Left forelimb (tissue), 1 donor: ENCODE measurements at places on chromosomes 16 and 17.

DNA sequence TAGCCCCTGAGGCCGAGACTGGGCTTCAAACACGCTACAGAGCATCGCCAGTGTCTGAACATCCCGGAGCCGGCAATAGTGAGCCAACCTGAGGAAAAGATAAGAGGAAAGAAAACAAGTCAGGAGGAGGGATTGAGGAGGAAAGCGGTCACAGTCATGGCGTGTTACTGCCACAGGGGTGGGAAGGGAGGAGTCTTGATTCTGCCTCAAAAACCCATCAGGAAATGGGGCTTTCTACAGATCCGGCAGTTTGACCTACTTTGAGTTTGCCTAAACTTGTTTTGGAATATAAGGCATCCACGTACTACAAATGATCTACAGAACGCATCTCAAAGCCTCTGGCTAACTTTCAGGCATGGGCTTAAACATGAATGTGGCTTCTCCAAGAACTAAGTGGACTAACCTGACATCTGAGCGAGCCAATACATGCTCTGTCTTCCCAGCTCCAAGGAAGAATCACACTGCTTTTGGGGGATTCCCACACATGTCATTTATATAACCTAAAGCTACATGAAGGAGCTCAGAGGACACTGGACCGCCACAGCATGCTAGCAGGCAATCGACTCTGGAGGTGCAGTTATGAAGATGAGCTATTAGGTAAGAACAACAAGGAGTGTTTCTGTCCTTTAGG is 96.6 kb downstream of the WDR59 start:
- no peak for DNase-seq

GRCh38 chr16:67108931-67109406 is 772 bp upstream of the PHAF1 start:
- DNase-seq = no peak

- no peak for DNase-seq
Measured at GRCh38 chr17:74752415-74752814, 4.0 kb downstream of the NHERF1 start.

DNA sequence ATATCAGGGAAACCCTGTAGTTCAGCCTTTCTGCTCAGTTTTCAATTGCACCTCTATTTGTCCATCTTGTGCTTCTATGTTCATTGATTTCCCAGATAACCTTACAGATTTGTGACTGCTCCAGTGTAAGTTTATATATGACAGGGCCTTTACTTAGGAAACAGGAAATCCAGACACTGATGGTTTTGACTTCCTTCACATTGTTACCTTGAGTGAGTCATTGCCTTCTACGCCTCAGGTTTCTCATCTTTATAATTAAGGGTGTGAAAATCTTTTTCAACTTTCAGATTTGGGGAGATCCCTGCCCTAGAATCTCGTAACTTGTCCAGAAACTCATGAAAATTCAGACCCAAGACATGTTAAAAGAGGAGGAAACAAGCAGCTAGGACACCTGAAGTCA is 342.4 kb upstream of the TBX2 start:
- no peak for DNase-seq

DNA sequence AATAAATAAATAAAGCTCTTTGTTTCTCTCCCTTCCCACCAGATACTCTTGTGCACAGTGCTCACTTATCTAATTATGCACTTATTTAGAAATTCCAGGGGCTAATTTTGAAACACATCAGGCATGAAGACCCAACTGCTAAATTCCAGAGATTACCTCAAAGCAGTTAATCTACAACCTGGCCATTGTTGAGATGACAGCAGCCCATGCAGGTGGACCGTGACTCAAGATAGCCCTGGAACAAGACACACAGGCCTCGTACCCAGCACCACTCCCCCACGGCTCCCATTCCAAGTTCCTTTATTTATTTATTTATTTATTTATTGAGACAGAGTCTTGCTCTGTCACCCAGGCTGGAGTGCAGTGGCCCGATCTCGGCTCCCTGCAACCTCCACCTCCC is 60.1 kb upstream of the NPEPPS start:
- no peak for DNase-seq

- DNase-seq = no peak
Measured at GRCh38 chr17:71801301-71801700, 319.5 kb upstream of the SOX9 start.

DNA sequence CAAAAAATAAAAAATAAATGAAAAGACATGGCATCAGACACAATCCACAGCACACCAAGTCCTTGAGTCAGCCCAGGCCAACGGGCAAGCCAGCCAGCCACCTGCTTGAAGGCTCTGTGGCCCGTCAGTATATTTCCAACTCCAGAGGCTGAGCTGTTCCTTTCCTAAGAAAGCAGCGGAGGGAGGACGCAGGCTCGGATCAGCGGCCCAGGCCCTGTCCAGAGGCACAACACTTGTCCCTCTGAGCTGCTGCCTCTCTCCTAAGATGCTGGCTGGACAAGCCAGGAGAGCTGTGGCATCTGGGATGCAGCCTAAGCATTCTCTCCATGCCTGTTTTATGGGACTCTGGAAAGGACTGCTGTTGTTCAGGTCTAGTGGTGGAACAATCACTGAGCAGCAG is 14.8 kb upstream of the NLRC3 start:
- no peak for DNase-seq

GRCh38 chr16:4321286-4322120 is 5.6 kb downstream of the GLIS2 start:
- DNase-seq = no peak

GRCh38 chr17:44219616-44220212 is at the start of gene UBTF:
TSS of gene UBTF (minus strand) at chr17:44219675. CDS start at chr17:44218229, 1,446 bp downstream.
- peak; percentile 90 for DNase-seq

- DNase-seq = no peak
Measured at GRCh38 chr16:48395375-48395774, 10.2 kb upstream of the SIAH1 start.

GRCh38 chr17:37239690-37240334 is 136.0 kb upstream of the C17orf78 start:
- DNase-seq = no peak

DNA sequence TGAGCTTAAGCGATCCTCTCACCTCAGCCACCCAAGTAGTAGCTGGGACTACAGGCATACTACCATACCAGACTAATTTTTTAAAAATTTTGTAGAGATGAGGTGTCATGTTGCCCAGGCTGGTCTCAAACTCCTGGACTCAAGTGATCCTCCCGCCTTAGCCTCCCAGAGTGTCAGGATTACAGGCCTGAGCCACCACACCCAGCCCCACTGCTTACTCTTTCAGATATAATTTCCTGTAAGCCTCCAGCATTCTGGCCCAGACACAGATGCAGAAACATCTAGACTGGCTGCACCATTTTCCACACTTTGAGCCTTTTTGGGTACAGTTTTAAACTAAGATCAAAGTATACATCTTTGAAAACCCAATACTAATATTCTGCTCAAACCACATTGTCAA is 8.4 kb upstream of the WSB1 start:
- DNase-seq = no peak

- no peak for DNase-seq
Measured at GRCh38 chr16:89070590-89070989, 23.1 kb upstream of the ACSF3 start.

- no peak for DNase-seq
Measured at GRCh38 chr17:64327201-64327930, 63.3 kb downstream of the PECAM1 start.

- DNase-seq = no peak
Measured at GRCh38 chr17:57930239-57930638, 25.0 kb downstream of the CUEDC1 start.

- DNase-seq = peak; percentile 96
Measured at GRCh38 chr16:30407102-30407803, at the start of gene ZNF771. TSS of gene ZNF771 (plus strand) at chr16:30407606. CDS start at chr16:30408054, 448 bp downstream.

- no peak for DNase-seq
Measured at GRCh38 chr17:61065263-61065773, 334.3 kb upstream of the TBX2 start.

DNA sequence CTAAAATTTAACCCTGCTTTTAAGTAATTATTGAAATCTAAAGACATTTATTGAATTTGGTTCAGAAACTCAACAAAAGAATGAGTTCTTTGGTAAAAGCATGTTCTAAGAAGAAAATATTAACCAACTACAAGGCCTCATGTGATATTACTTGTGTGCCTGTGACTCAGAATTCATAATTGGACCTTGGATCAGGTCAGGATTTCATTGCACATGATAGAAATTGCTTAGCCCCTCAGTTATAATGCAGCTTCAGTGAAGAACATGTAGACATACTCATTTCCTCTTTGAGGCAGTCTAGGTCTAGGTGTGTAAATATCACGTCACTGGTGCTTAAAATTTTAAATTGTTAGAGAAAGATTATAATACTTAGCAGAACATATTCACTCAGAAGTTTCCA is 410.0 kb upstream of the SOX9 start:
- DNase-seq = no peak

DNA sequence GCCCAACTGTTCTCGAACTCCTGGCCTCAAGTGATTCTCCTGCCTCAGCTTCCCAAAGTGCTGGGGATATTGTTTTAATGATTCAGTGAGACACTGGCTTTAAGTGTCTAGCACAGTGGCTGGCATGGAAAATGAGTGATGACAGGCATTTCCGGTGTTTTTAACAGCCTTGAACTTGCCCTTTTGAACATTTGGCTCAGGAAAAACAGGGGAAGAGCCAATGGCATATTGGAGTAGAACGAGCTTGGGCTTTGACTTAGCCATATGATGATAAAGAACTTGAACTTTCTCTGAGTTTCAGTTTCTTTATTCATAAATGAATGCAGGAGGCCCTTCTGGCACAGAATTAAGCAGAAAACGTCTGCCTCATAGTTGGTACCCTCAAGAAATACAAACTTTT is 145.0 kb upstream of the HS3ST4 start:
- no peak for DNase-seq

DNA sequence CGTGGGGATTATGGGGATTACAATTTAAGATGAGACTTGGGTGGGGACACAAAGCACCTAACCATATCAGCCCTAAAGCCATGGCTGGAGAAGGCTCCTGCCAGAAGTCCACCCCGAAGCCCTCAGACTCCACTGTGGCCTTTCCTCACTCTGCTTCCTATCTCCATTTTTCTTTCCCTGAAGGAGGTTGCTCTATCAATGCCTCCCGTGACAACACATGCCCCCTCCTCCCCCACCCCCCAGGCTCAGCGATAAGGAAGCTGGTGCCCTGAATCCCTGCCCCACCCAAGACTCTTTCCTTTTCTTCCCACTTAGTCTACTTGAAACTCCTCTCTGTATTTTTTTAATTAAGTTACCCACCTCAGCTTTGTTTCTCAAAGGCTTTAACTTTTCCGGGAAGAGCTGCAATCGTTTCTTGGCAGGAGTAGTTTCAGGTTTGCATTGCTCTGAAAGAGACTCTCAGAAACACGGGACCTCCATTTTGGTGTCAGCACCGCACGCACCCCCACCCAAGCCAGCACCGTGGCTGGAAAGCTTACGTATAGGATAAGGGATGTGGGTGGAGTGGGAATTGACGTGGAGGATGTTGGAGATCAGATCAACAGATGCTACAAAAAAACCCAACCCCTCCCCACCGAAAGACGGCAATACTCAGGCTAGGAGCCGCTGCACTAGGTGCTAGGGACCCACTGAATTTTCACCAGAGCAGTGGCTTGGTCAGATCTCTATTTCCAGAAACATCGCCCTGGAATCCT is 15.2 kb upstream of the CA4 start:
- DNase-seq = peak; percentile 49

- no peak for DNase-seq
Measured at GRCh38 chr16:16059895-16060590, 110.6 kb downstream of the ABCC1 start.

DNA sequence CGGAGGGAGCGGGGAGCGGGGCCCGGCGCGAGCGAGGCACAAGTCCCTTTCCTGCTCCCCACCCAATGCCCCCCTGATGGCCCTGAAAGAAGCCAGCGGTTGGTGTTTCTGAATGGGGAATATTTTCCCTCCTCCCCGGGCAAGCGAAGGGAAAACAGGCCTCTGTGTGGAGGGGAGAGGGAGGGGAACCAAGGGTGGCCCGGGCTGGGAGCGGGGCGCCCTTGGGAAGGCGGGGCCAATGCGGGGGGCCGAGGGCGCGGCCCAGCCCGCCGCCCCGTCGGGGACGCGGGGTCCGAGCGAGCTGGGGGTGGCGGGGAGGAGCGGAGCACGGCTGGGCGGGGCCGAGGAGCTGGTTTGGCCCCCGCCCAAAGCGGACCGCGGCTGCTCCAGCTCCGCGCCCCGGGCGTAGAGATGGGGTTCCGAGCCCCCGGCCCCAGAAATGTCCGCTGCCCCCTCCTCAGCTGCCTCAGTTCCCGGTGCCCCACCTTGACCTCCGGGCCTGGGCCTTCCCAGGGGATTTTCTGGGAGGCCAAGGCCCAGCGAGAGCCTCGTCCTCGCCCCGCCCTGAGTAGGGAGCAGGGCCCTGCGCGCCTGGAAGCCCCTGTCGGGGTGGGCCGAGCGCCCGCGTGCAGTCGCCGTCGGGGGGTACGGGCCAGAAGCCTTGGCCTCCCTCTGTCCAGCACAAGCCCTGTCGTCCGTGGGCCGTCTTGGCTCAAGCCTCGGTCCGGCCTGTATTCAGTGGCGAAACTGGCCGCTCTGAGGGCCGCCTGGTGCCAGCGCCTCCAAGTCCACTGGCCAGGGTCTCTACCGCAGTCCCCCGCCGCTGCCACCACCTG is 3.9 kb upstream of the HEXIM1 start:
- peak; percentile 67 for DNase-seq

GRCh38 chr16:82396509-82396908 is 226.5 kb upstream of the MPHOSPH6 start:
- no peak for DNase-seq

- no peak for DNase-seq
Measured at GRCh38 chr16:7964744-7965143, 625.6 kb downstream of the TMEM114 start.

- DNase-seq = no peak
Measured at GRCh38 chr16:84606081-84606875, 11.6 kb downstream of the COTL1 start.

- no peak for DNase-seq
Measured at GRCh38 chr17:16437083-16437482, 21.7 kb downstream of the TRPV2 start.

GRCh38 chr17:62781831-62782251 is 26.3 kb downstream of the MARCHF10 start:
- DNase-seq = no peak

DNA sequence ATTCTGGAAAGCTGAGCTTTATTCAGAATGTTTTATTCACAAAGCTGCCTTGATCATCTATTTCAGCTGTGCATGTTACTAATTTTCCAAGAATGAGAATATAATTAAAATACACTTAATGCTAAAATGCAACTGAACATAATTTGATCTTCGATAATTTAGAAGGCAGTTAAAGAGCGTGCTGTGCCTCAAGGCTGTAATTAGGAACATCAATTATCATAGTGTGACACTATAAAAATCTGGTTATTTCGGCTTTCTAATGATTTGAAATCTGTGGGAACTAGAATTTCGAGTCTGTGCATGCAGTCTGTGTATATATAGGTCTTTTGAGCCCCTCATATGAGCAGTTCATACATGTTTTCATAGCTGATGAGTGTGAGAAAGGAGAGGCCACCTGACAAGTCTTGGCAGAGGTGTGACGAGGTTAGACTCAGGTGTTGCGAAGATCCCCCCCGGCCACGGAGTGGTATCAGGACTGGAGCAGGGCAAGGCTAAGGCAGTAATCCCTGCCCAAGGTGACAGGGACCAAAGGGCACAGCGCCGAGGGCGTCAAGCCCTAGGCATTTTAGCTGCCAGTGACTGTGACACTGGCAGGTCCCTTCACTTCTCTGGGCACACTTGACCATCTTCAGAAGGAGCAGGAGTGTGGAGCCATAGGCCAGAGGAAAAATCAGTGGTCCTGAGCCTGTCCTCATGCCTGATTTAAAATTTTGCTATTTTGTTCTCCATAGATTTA is 328.5 kb downstream of the SNX29 start:
- no peak for DNase-seq
